ENCODE measurements at places on chromosomes 3 and 15.

DNA sequence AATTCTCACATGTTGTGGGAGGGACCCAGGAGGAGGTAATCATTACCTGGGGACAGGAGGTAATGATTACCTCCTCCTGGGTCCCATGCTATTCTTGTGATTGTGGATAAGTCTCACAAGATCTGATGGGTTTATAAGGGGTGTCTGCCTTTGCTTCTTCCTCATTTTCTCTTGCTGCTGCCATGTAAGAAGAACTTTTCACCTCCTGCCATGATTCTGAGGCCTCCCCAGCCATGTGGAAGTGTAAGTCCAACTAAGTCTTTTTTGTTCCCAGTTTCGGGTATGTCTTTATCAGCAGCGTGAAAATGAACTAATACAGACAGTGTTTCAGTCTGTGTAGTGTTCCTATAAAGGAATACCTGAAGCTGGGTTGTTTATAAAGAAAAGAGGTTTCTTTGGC is 13.1 kb upstream of the KCTD6 start:
- DNase-seq, result no peak

- no peak for DNase-seq
Observed at GRCh38 chr15:69616558-69616957, 163.9 kb downstream of the RPLP1 start.

DNA sequence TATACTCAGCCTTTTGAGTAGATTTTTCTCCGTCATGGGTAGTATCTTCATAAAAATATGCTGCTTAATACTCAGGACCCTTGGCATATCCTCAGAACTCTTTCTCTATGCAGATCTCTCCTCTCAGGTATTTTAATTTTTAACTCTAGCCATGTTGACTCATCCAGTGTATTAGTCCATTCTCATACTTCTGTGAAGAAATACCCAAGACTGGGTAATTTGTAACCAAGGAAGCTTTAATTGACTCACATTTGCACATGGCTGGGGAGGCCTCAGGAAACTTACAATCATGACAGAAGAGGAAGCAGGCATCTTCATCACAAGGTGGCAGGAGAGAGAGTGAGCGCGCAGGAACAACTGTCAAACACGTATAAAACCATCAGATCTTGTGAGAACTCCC is 129.3 kb upstream of the CD96 start:
- DNase-seq, result no peak

- no peak for DNase-seq
Observed at GRCh38 chr3:187746442-187747281, 1.4 kb upstream of the BCL6 start.

GRCh38 chr3:110227991-110228390 is 843.6 kb upstream of the NECTIN3 start:
- no peak for DNase-seq

- no peak for DNase-seq
Observed at GRCh38 chr3:83002869-83003445, 1241.5 kb upstream of the GBE1 start.

GRCh38 chr3:56772952-56773938 is 28.5 kb downstream of the ARHGEF3 start:
- DNase-seq, result no peak

DNA sequence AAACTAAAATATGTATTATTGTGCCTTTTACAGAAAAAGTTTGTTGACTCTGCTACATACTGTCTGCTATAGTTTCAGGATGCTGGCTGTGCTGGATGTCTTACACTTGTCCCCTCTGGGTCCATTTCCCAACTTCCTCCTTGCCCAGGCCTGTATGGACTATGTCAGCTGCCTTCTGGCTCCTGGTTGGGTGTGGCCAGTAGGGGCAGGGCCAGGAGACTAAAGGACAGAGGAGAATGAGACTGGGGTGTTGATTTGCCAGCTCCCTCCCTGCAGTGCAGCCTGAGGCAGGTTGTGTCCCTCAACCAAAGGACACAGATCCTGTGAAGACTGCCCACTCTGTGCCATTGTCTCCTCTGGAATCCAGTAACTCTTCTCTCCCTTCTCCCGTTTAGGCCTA is 90.6 kb upstream of the UBE2E2 start:
- DNase-seq, result no peak

- DNase-seq, result no peak
Observed at GRCh38 chr3:155890671-155891190, 20.3 kb downstream of the GMPS start.

DNA sequence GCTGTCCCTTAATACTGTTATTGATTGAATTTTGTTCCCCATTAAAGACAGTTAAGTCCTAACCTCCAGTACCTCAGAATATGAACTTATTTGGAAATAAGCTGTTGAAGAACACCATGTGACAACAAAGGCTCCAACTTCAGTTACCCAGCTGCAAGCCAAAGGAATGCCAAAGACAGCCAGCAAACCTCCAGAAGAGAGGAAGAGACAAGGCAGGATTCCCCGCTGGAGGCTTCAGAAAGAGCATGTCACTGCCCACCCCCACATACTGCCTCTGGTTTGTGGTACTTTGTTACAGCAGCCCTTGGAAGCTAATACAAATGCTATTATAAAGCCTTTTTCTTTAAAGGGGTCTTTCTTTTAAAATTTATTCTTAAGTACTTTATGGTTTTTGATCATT is 18.4 kb upstream of the NEK10 start:
- no peak for DNase-seq

GRCh38 chr3:9146367-9147071 is 102.9 kb downstream of the SRGAP3 start:
- no peak for DNase-seq

DNA sequence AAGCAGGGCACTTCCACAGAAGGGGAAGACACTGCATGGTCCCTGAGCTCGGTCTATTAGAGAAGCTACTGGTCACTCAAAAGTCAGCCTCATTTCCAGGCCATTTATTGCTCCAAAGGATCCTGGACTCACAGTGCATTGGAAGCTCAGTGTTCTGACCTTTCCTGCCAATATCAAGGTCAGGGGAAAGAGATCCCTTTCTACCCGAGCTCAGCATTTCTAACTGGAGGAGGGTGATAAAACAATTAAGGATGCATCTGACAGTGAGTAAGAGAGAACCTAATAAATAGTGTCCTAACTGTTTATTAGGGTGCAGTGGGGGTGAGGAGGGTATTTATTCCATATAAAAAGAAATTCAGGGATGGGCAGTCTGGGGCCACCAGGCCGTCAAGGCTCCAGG is 26.8 kb upstream of the INSYN1 start:
- DNase-seq, result no peak

- DNase-seq, result no peak
Observed at GRCh38 chr3:120678331-120678947, 3.6 kb downstream of the HGD start.

DNA sequence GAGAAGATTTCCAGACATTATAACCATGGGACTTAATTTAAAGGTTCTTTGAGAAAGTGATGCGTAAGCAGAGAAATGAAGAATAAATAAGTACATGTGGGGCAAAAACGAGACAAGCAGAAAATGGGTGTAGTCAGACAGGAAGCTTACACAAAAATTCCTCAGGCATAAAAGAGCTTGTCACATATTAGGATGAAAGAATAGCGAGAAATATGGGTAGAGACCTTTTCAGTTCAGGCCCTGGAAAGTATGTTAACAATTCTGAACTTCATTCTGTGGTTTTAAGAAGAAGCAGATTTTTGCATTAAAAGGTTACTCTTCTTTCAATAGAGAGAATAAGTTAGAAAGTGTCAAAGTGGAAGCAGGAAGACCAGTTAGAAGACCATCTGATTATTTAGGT is 352.4 kb downstream of the ROBO1 start:
- DNase-seq, result no peak

DNA sequence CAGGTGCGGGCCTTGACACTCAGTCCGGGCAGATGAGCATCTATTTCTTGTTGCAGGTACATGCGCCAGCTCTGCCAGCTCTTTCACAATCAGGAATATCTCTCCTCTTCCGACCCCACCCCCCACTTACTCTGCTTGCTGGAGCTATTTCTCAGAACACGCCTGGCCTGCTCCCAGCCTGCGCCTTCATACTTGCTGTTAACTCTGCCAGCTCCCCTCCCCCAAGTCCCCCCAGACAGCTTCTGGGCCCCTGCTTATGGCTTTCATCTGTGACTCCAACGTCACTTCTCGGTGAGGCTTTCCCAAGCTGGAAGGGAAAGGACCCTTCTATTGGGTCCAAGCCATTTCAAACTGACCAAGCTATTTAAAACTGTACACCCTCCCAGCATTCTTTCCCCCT is 15.2 kb downstream of the MAGEF1 start:
- DNase-seq, result no peak

DNA sequence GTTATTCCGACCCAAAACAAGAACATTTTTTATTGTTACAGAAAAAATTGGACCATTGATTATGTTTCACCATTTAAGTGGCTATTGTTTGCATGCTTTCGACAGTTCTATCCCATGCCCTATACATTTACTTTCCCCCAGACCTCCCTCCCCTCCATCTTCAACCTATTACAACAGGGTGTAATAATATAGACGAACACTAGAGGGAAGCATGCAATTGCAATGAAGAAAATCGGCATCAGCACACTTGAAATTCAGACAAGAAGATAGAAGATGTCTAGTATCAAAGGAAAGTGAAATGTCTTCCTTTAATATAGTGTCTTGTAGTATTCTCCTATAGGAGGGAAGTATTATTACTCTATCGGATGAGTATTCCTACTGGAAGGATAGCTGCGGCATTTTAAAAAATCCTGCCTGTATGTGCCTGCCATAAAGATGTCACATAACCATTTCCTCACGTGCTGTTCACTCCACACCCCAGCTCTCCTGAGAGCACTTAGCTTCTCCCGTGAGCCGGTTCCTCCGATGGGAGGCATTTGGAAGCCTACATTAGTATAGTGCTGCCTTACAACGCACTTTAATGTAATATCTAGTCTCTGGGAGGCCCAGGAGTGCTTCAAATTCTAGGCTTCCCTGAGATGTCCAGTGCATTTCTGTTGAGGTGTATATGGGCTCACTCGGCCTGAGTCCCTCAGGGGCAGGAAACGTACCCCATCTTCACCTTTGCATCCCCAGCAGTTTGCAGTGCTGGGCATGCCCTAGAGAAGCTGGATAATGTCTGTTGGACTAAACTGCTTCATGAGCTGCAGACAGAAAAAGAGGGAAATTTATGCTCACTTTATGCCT is 17.8 kb upstream of the ERICH6 start:
- peak; percentile 42 for DNase-seq

- no peak for DNase-seq
Observed at GRCh38 chr15:88647351-88648105, 8.7 kb downstream of the ISG20 start.

DNA sequence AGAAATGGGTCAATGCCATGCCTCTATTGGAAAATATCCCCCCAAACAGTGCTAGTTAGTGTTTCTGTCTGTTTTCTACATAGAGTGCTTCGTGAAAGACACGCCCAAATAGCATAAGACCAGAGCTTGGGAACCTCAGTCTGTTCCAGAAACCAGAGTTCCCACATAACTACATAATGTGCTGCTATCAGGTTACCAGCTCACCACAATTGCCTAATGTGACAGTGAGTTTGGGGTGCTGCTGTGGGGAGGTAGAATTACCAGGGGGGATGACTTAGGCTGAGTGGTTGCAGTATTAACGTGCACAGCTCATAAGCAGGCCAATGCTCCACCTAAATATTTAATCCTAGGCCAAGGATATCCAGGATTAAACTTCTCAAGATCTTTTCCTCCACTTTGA is 39.2 kb downstream of the DUT start:
- DNase-seq, result no peak

Data from NCI-H187 (cell line).